ENCODE measurements at places on chromosomes 4 and X.

- no peak for DNase-seq
Observed at GRCh38 chr4:8532245-8532781, 47.9 kb upstream of the GPR78 start.

- no peak for DNase-seq
Observed at GRCh38 chr4:26609391-26609790, 25.5 kb downstream of the TBC1D19 start.

DNA sequence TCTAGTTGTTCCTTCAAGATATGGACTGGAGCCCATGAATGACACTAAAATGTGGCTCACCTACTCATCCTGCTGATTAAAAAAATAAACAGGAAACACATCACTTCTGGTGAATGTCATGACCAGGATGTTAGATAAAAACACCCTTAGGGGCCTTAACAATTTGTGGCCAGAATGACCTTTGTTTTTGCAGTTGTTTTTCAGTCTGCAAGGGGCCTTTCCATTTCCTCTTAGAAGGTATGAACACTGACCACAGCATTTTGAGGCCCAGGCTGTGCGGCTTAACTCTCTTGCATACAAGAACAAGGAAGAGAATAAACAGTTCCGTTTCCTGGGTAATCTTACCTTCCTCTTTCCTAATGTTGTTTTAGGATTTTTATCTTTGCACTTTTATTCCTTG, 113.2 kb downstream of the IL1RAPL2 start:
- DNase-seq: no peak

- no peak for DNase-seq
Observed at GRCh38 chrX:70039758-70040157, 10.0 kb downstream of the AWAT2 start.

- DNase-seq: no peak
Observed at GRCh38 chr4:22667332-22667940, 25.3 kb upstream of the GBA3 start.

GRCh38 chrX:17443556-17443955, 68.6 kb downstream of the NHS start:
- DNase-seq: no peak

GRCh38 chrX:136210806-136211205, 40.4 kb downstream of the MAP7D3 start:
- no peak for DNase-seq

DNA sequence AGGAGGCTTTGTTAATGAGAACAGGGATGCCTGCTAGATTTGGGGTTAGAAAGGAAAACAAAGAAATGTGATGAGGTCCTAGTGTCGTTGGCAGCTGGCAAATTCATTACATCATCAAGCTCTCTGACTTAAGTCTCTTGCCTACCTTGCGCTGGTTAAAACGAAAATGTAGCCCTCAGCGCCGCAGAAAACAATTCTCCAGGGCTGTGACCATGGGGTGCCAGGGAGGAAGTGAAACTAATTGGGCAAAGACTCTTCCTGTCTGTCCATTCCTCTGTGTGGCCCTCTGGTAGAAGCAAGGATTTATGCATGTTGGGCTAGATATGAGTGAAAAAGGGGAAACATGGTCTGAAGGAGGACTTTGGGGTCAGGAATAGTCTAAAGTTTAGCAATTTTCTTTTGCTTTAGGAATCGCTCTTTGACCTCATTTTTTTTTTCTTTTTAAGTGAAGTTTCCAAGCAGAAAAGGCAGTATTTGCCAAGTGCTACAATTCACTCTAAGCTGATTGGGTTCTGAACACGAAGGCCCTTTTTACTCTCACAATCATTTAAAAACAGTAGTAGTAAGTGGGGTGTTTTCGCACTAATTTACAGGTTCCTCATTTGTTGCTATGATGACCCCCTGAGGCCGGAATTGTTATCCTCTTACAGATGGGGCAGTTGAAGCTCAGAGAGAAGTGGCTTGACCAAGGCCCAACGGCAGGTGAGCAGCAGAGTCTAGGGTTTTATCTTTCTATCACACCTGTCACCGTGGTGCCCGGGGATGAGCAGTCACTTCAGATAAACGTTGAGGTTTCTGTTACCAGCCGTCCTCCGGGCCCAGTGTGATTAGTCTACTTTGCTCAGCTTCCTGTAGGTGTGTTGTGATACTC, 27.3 kb upstream of the CHRNA9 start:
- DNase-seq: no peak

- DNase-seq: no peak
Observed at GRCh38 chrX:44935172-44935571, 62.2 kb downstream of the KDM6A start.

DNA sequence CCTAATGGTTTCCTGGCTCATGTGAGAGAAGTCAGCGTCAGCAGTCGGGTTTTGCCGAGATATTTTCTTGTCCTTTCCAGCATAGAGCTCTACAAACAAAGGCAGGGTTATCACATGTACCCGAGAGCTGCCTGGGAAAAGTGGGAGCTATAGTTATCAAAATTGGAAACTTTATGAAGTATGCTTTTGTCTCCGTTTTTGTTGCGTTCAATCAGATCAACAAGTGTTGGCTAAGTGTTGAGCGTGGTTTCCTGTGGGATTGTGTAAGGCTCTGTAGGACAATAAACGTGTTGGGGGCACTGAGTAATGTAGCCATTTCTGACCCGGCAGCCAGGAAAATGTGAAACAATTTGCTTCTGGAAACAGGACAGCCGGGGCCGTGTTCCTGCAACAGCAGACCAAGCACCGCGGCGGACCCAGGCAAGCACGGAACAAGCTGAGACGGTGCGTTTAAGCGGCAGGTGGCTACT, at the start of gene BMX:
BMX (plus strand) TSS at position 311 of the 470 bp plus-strand sequence. CDS start 7,547 bp downstream, outside the sequence.
- no peak for DNase-seq
